Head of caudate nucleus (tissue), 42 donors: ENCODE measurements at places on chromosomes 2 and 18.

- DNase-seq: no peak
Observed at GRCh38 chr2:55581874-55582547, 35.4 kb downstream of the PPP4R3B start.

- no peak for DNase-seq
Observed at GRCh38 chr2:162712598-162712997, 126.0 kb downstream of the KCNH7 start.

DNA sequence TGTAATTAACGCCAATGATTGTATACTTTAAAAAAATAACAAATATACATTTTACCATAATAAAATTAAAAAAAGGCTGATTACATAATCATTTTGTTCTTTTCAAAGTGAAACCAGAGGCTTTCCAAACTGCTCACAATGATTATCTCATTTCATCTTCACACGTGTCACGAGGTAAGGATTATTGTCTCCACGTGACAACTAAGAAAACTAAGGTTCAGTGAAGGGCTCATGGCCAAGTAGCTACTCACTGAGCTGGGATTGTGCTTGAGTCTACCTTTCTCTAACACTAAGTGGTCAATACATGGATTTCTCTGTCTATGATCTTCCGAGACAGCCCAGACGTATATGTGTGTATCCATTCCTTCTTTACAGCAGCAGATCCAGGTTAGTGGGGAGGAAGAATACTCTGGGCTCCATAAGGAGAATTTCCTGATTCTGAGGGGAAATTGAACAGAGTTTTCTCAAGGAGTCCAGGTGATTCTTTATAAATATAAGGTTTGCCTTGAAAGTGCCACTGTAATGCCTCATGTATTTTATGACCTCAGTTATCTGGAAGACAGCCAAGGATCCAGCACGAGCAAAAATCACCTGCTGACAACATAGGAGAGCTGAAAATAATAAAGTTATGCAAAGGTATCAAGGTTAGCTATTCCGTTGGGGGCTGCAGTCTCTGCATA is 25.6 kb upstream of the ACSL3 start:
- no peak for DNase-seq

- no peak for DNase-seq
Observed at GRCh38 chr2:57544624-57545023, 502.0 kb upstream of the VRK2 start.

GRCh38 chr2:104733226-104733943 is 120.5 kb upstream of the POU3F3 start:
- DNase-seq: no peak

DNA sequence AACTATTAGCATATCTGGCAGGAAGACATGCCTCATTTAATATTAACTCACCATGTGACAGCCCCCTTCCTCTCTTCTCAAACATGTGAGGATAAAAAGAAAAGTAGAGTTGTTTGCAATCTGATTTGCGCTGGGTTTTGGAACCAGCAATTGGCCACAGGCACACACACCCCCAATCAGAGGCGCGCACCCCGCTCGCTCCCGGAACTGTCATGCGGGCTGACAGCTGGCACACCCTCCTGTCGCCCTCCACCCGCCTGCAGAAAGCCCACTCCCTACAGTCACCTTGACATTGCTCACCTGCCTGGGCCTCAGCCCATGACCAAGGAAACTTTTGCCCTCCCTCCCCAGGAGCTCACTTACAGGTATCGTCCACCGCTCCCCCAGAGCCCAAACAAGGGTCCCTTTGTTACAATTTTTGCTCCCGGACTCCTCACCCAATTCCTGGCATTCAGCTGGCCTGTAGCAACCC is 1.1 kb downstream of the COBLL1 start:
- DNase-seq: no peak

DNA sequence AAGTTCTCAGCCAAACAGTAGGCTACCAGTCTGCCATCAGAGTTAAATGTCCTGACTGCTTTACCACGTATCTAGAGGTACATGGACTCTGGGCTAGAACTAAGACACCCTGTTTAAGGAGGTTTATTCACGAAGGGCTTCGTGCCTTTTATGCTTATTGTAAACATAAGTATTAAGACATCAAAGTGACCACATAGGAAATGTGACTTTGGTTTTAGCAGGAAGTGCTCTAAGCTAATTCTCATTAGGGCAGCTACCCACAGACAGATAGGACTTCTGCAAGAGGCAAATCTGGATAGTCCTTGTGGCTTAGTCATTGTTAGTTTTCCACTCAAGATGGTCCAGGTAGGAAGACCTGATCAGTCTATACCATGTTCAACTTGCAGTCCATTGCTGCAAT is 233.3 kb upstream of the MGAT5 start:
- no peak for DNase-seq

DNA sequence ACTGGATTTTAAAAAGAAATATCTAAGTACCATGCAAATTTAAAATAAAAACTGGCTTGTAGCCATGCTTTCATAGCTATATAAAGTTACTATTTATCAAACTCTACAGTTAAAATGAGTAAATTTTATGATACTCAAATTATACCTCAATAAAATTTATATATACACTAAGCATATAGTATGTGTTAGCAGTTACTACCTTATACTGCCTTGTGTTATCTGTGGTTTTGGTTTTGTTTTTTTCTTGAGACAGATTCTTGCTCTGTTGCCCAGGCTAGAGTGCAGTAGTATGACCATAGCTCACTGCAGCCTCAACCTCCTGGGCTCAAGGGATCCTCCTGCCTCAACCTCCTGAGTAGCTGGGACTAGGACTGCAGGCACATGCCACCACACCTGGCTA is 342.1 kb downstream of the KIAA1328 start:
- DNase-seq: no peak

GRCh38 chr2:61469424-61470121 is 1.3 kb downstream of the USP34 start:
- no peak for DNase-seq

GRCh38 chr18:62138461-62139235 is 48.2 kb downstream of the PIGN start:
- DNase-seq: no peak

- DNase-seq: no peak
Observed at GRCh38 chr2:190255676-190256075, 64.0 kb downstream of the HIBCH start.

GRCh38 chr2:78540255-78540654 is 485.2 kb upstream of the REG3G start:
- no peak for DNase-seq

DNA sequence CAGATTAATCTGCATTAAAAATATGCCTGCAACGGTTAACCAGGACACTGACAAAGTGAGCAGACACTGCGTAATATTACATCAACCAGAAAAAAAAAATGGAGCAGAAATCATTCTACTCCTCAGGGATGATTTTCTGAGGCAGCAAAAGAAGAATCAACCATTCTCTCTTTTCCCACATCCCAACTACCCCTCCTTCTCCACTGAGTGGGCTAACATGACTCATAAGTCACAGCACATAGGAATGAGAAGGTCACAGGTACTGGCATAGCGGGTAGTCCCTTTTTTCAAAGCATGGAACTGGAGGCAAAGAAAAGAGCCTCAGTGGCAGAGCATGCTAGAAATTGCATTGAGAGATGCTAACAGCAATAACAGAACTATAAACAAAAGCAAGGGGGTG is 54.3 kb upstream of the TSPYL6 start:
- no peak for DNase-seq

DNA sequence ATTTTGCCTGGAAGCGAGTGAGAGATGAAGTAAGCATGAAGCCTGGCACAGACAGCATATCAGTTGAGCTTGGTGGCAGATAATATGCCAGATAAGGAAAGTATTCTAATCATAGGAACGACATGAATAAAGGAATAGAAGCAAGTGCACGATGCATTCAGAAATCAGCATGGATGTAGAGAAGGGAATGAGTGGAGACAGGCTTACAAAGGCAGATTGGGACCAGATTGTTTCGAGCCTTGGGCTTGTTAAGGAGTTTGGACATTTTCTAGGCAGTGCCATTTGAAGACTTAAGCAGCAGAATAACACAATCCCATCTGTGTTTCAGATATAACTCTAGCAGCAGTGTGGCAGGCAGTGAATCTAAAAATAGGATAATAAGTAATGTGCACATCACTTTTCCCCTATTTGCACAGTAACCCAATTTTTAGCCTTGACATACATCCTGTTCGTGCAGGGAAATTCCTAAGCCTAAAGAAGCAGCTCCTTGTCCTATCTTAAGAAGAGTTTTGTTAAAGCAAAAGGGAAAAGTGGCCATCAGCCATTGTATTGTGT is 450.2 kb downstream of the PLCL1 start:
- DNase-seq: no peak

GRCh38 chr2:138744713-138745112 is 35.5 kb downstream of the NXPH2 start:
- DNase-seq: no peak

DNA sequence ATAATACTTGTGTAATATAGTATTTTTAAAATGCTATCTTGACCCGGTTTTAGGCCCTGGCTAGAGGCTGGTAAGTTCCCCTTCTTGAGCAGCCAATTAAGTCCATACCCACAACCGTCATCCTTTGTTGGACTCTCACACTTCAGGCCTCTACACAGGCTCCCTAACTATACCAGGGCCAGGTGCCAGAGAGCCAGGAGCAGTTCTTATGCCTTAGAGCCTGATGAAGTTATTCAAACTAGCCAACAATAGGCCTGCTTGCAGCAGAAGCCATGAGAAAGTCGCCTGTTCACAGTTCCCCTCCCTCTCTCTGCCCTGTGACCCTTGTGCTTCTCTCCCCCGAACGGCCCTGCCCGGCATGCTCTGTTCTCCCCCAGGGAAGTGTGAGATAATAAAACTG is 454.2 kb upstream of the KLHL29 start:
- no peak for DNase-seq

- peak; percentile 60 for DNase-seq
Observed at GRCh38 chr2:158024288-158024898, 77.3 kb upstream of the UPP2 start.

GRCh38 chr2:45390441-45390840 is 220.6 kb downstream of the SRBD1 start:
- DNase-seq: no peak

- DNase-seq: peak; percentile 30
Observed at GRCh38 chr2:86566158-86566820, 3.0 kb upstream of the CHMP3 start.

DNA sequence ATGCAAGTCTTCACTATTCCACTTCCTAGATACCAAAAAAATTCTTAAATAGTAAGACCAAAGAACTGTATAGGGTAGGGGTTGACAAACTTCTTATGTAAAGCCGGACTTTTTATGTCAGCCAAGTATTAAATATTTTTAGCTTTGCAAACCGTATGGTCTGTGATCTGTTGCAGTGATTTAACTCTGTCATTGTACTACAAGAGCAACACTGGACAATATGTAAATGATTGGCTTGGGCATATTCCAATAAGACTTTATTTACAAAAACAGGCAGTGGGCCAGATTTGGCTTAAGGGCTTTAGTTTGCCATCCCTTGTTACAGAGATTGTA is 48.0 kb downstream of the MGAT5 start:
- no peak for DNase-seq

DNA sequence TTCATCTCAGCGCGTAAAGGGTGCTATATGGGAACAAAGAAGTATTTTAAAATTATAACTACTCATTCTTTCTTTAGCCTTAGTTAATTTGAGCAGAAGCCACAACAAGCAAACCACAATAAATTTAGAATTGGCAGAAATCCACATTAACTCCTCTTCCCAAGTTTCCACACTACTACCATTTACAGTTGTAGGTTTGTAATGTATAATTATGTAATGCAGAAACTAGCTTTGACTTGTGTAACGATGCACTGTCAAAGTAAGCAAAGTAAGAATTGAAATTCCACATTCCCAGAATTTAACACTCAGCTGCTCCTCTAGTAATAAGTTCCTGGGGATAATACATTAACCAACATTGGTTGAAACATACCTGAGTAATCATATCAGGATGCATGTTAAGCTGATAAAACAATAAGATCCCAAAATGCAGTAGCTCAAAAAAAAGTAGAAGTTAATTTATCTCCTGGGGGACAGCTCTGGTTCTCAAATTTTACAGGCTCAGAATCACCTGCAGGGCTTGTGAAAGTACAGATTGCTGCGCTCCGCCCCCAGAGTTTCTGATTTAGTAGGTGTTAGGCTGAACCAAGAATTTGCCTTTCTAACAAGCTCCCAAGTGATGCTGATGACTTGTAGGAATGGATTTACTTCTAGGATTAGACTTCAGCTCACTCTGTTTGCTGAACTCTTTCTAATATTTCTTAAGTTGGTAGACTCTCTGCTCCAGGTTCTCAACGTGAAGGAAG is 9.9 kb downstream of the GRP start:
- DNase-seq: peak; percentile 55

DNA sequence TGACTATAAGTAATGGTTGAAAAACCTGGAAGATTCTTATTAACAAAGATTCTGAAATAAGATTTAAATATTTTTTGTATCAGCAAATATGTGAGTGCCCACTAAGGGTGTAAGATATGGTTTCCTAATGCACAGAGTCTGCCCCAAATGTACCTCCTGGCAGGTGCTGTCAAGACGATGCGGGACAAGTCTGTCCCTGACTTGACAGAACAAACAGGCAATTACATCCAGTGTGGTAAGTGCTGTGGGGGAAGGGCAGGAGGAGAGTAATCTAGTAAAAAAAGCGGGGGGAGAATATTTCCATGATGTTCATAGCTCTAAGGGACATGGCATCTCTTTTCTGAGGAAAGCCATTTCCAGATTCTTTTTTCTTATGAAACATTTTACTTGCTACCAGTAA is 127.5 kb downstream of the COL4A4 start:
- DNase-seq: no peak

- no peak for DNase-seq
Observed at GRCh38 chr2:154855138-154855537, 156.6 kb downstream of the KCNJ3 start.

GRCh38 chr2:207166039-207166348 is 246 bp upstream of the KLF7 start:
- DNase-seq: peak; percentile 100

- DNase-seq: no peak
Observed at GRCh38 chr18:63783394-63783793, 8.2 kb downstream of the SERPINB7 start.

- no peak for DNase-seq
Observed at GRCh38 chr2:217911283-217912097, 91.3 kb downstream of the TNS1 start.

DNA sequence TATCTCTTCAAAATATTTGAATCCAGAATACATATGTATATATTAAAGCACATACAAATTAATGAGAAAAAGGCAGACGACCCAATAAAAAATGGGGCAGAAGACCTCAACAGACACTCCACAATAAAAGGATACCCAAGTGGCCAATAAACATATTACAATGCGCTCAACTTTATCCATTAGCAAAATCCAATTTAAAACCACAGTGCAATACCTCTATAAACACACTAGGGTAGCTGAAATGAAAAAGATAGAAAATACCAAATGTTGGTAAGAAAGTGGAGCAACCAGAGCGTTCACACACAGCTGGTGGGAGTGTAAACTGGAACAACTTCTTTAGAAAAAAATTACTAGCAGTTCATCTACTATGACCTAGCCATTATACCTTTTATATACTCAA is 75.3 kb downstream of the CCDC148 start:
- DNase-seq: no peak

GRCh38 chr2:63051795-63052333 is 1.2 kb downstream of the OTX1 start:
- no peak for DNase-seq

- DNase-seq: no peak
Observed at GRCh38 chr2:158979772-158980171, 11.3 kb downstream of the TANC1 start.
